ENCODE measurements at places on chromosomes 2 and 18. TPM values are rescaled to one million over a fixed set of nuclear protein-coding genes. Genes with fewer than 3 reads are reported as not detected.

Gene REEP1
- total RNA-seq: 15.0 TPM

GRCh38 chr2:85753525-85754312, at the start of gene ATOH8:
Gene ATOH8 (plus strand): TSS chr2:85753991. CDS start chr2:85754190, 199 bp downstream.
- no peak for DNase-seq

DNA sequence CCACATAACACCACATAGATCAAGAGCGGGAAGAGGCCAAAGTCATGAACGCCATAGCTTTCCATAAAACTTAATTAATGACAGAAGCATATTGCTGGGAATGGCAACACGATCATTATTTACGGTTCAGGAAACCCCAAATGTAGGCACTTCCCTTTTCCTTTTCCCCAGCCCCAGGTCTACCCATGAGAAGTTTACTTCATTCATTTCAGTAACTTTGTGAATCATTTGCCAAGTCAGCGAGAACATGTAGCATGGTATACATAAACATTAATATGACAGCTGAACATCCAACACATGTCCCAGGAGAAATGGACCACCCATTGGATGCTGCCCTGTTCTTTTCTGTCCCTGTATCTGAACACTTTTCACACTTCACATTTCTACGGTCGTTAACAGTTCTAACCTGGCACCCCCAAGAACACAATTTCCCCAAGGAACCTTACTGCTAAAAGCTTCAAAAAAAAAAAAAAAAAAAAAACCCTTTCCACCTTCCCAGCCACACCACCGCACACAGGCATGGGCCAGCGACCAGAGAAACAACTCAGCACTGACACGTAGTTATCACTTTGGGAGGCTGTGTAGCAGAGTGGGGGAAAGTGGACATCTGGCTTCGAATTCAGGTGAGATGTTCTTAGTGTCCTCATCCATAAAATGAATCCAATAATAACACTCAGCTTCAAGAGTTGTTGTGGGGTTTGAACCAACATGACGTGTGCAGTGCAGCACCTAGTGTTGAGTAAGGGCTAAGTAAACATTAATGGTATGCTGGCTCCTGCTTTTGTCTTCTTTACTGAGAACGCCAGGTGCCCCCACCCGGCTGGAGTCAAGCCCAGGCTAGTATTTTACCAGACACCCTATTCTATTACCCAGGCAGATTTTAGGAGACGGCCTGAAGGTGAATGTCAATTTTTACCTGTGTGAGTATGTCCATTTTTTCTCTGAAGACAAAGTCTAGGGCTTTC, 371.5 kb downstream of the LNPK start:
- DNase-seq: no peak

- DNase-seq: no peak
Observed at GRCh38 chr2:217625557-217626169, 377.1 kb downstream of the TNS1 start.

DNA sequence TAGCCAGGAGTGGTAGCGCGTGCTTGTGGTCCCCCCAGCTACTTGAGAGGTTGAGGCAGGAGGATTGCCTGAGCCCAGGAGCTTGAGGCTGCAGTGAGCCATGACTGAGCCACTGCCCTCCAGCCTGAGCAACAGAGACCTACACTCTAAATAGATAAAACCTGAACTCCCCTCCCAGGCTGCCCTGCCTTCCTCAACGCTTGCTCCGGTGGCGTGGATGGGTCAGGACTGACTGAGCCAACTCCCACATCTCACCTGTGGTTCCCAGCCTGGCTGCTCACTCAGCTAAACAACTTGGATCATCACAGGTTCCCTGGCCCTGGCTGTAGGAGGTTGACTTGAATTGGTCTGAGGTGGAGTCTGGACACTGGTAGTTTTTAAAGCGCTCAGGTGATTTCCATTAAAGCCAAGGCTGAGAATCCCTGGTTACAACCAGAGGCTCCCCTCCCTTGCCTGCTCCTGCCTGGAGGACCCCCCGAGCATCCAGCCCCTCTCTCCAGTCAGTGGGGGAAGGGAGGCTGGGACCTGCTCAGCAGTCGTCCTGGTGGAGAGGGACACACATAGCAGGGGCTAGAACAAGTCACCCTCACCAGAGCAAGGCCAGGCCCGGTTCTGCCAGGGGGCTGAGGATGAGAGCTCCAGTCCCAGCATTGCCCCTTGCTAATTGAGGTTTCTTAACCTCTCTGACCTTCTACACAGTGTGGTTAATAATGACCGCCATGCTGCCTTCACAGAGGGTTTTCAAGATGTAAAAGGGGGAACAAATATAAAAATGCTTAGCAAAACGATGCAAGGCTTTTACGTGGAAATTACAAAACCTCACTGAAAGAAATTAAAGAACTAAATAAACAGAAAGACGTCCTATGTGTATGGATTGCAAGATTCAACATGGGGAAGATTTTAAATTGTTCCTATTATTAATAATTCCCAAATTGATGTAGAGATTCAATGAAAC, 46.9 kb upstream of the TAF1B start:
- no peak for DNase-seq

- DNase-seq: no peak
Observed at GRCh38 chr18:38241736-38242135, 676.1 kb upstream of the CELF4 start.

GRCh38 chr2:2740238-2740775, 409.2 kb upstream of the MYT1L start:
- DNase-seq: no peak

Gene IHH
- total RNA-seq: under 0.01 TPM

DNA sequence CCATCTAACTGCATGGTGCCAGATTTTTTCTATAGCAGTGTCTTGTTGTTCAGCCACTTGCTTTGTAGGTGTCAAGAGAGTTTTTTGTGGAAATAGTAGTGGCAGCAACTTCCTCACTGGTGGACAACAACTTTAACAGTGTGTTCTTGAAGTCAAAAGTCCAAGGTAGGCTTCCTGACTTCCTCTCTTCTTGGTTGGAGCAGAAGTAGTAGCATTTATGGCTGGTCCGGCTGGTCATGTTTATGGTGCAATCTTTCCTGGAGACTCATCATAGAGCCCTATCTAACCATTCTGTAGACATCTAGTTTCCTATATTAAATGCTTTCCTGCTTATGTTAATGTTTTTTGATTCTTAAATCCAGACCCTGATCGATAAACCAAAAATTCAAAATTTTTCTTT, 11.7 kb downstream of the GPR75 start:
- DNase-seq: no peak

DNA sequence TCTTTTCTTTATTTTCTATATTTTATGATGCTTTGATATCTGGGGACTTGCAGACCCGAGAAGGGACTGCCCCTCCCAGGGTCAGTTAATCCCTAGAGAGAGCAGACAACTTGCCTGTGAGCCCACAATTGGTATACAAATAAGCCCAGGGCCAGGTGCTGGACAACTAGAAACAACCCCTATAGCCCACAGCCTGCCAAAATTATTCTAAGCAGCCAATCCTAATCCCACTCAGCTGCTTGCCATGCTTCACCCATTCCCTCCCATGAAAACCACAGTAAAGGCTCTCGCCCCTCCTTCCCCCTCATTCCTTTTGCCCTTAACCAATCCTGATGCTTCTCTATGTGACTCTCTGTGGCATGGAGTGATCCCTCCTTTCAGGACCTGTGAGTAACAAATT, 380.7 kb downstream of the RBM43 start:
- DNase-seq: no peak

DNA sequence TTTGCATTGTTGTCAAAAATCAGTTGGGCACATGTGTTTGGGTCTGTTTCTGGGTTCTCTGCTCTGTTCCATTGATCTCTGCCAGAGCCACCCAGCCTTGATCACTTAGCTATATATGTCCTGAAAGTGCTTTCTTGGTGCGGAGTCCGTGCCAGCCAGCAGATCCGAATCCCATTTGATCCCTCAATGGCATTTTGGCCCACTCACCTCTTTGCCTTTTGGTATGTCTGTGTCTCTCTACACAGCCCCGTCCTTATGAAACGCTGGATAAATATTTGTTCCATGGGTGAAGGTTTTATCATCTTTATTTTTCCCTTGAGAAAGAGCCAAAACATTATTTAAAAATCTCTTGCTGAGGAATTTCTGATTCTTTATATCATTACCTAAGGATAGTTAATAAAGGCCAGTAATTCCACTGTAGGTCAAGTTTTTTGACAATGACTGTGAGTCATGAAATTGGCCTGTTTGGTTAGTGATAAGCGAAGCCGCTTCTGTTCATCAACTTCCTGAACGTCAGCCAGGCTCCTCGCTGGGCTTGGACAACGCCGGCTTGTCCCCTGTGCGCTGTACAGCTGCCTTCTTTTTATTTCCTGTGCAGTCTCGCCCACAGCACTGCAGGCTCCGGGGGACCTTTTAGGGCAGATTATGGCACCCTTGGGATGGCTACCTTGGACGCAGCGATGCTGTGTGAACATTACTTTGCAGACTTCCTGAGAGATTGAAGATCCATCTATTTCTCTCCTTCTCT, 24.9 kb downstream of the MTCL1 start:
- peak; percentile 98 for DNase-seq

Gene HNMT
- total RNA-seq: 3.0 TPM

DNA sequence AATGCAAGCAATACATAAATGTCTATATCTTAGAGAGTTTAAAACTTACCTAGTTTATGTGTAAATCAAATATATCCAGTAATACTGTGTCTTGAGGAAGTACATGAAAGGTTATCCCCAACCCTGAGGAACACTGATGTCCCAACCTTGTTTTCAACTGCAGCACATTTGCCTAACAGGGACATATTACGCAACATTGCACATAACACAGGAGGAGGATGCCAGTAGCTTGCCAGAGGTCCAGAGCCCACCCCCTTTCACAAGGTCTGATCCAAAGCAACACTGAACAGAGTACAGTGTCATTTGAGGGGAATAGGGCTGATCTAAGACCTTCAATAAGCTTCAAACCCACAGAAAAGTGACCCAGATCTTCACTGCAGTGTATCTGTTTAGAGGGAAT, 678.5 kb downstream of the ARHGAP15 start:
- DNase-seq: no peak

DNA sequence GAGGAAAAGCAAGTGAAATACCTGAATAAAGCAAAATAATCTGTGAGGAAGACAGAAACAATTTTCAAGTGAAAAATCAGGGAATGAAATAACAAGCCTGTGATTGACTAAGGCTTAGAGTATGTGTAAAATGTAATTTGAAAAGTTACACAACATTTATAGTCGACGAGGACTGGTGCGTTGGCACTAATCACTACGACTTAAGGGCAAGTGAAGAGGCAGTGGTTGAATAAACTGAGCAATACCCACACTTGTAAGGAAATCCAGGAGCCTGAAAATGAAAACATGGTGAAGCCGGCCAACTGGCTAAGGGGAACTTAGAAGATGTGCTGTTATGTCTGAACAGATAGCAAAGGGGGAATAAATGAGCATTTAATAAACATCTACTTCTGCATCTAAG, 13.4 kb downstream of the DOK1 start:
- no peak for DNase-seq

DNA sequence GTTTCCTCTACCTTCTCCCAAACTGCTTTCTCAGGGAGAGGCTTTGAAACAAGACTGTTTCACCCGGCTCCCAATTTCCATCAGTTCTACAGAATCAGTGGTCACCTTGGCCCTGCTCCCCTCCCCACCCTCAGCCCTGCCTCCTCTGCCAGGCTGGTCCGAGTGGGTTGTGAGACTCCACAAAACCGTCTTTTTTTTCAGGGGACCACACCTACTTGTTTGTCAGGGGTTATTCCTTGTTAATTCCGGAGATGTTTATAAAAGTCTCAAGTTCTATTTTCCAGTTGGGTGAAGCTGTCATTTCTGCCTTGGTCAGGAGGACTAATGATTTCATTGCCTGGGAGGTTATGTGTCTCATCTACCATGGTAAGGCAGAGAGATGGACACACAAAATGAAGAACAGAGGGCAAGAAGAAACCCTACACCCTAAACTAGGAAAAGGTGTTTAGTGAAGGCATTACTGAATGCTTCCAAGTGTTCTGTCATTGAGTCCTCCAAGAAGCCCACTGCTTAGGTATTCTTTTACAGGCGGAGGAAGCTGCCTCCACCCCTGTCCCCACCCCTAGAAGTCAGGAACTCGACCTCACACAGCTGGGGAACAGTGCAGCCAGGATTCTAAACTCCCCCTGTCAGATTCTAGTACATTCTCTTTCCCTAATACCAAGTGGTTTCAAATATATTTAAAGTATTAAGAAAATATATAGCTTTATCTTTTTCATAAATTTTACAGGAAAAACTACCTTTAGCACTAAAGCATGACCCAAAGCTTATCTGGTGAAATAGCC, 46.3 kb downstream of the COPS8 start:
- DNase-seq: no peak

DNA sequence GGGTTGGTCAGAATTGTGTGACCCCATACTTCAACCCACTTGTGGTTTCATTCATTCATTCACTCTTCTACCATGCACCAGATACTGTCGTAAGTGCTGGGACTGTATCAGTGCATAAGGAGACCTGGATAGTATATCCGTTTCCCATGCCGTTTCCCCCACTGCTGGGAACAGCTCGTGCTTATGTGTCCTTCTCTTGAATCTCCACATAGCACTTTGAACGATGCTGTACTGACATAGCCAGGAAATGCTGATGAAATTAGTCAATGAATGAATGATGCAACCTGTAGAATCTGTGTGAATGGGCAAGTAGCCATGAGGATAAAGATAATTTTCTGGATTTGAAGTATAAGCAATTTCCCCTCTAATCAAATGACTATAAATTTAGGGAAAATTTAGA, 276.1 kb downstream of the BCL2 start:
- DNase-seq: no peak

Gene MOB4
- 28.2 TPM for total RNA-seq

DNA sequence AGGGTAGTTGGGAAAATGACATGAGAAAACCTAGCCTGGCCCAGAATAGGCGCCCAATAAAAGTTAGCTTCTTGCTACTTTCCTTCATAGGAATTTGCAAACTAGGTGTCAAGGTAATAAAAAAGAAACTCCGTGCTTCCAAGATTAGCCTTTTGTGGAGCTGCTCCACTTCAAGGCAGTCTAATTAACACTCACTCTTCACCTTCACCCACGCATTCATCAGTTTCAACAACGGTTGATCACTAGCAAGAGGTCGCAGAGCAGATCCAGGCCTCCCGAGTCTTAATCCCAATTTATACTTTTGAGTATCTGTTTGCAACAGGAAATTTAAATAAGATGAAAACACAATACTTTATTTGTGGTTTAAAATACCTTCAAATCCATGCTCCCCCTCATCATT, 39.5 kb upstream of the TANK start:
- no peak for DNase-seq

GRCh38 chr2:150963336-150963735, 298.3 kb downstream of the RBM43 start:
- no peak for DNase-seq

DNA sequence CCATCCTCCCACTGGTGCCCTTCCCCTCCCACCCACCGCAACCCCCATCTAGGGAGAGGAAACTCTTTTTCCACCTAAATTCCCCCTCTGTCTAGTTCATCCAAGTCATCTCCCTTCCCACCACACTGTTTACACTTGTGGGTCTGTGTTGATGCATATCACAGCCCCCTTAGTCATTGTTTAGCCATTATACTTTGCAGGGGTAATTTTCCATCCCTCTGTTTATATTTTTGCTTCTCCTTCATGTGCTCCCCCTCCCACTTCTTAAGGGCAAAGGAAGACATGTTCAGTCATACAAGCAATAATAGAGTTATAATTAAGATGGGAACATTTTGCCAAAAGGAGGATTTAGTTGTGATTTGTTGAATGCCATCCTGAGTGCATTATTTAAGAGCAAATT, 187.8 kb upstream of the TNP1 start:
- no peak for DNase-seq

GRCh38 chr2:182897137-182897536, 30.7 kb upstream of the FRZB start:
- DNase-seq: no peak
